ENCODE measurements at places on chromosomes 1 and 21. TPM values are rescaled to one million over a fixed set of nuclear protein-coding genes. Genes with fewer than 3 reads are reported as not detected.
A peak's percentile ranks its signal among the peaks of the same experiment; 100 is the strongest.

The HES5 gene
- 0.23 TPM for polyA plus RNA-seq

The FCRL2 gene
- polyA plus RNA-seq, result 254 TPM

The NPHP4 gene
- 8.1 TPM for polyA plus RNA-seq

The KIRREL1 gene
- polyA plus RNA-seq, result not detected

The PIK3R3 gene
- 0.06 TPM for polyA plus RNA-seq

The COQ8A gene
- polyA plus RNA-seq, result 44.3 TPM

The CYP4X1 gene
- polyA plus RNA-seq, result not detected

The SLAMF9 gene
- not detected for polyA plus RNA-seq

The SPRR2G gene
- polyA plus RNA-seq, result not detected

The OR10Z1 gene
- not detected for polyA plus RNA-seq

The GPR157 gene
- 1.3 TPM for polyA plus RNA-seq

The TNNI3K gene
- polyA plus RNA-seq, result 3.1 TPM

The SNRPE gene
- 76.9 TPM for polyA plus RNA-seq

The TACSTD2 gene
- polyA plus RNA-seq, result 0.06 TPM

The PITHD1 gene
- 32.4 TPM for polyA plus RNA-seq

The OR2AK2 gene
- 0.27 TPM for polyA plus RNA-seq

The TMEM200B gene
- polyA plus RNA-seq, result not detected

DNA sequence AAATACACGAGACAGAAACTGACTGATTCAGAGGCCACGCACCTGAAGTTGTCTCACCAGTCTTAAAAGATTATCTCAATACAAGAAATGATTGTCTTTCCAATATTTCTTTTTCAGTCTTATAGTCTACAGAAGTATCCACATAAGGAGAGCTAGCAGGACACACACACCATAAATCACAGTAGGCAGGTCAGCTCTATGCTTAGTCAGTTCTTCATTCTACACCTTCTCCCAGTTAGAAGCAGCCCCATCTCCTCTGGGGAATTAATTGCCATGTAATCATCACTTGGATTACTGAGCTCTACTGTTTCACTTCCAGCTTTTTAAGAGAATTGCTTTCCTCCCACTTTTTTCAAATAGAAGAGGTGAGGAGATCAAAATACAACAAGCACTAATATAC, 59.6 kb downstream of the SMYD3 start:
- no peaks in the 10 kb centered on the region for H3K27me3 ChIP-seq
- no peak overlapping the region for H3K4me3 ChIP-seq
- DNase-seq, result no peak
- H3K4me1 ChIP-seq, result no peaks in the 10 kb centered on the region
- no peak overlapping the region for H3K27ac ChIP-seq
- H3K36me3 ChIP-seq, result no peaks in the 10 kb centered on the region

DNA sequence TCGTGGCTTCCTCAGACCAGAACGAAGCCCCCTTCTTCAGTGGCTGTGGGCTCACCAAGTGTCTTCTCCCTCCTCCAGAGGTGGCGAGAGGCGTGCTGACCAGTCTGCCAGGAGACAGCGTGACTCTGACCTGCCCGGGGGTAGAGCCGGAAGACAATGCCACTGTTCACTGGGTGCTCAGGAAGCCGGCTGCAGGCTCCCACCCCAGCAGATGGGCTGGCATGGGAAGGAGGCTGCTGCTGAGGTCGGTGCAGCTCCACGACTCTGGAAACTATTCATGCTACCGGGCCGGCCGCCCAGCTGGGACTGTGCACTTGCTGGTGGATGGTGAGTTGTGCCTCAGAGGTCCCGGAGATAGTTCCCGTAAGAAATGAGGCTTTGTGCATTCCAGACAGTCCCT, 24.0 kb downstream of the IL6R start:
- H3K36me3 ChIP-seq, result no peaks in the 10 kb centered on the region
- H3K27ac ChIP-seq, result no peak overlapping the region
- no peaks in the 10 kb centered on the region for H3K4me1 ChIP-seq
- DNase-seq, result no peak

DNA sequence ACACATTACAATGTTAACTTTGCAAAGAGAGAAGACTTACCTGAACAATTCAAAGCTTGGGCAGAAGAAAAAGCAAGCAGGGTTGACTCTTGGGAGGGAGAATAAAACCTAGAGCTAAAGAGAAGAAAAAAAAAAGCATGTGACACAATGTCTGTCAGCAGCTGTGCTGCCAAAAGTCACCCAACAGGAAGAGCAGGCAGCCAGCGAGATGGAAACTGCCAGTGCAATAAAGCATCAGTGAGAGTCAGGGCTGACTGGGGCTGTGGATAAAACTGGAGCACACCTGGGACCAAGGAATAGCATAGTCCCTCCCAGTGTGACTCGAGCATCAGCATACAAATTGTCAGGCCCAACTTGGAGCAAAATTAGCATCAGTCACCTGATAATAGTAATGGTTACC, 65.0 kb upstream of the SLC22A15 start:
- H3K4me3 ChIP-seq, result no peak overlapping the region
- H3K4me1 ChIP-seq, result no peaks in the 10 kb centered on the region
- no peaks in the 10 kb centered on the region for H3K36me3 ChIP-seq

- H3K4me3 ChIP-seq, result no peak overlapping the region
- H3K27ac ChIP-seq, result no peak overlapping the region
- no peak for DNase-seq
- no peaks in the 10 kb centered on the region for H3K36me3 ChIP-seq
- H3K27me3 ChIP-seq, result peaks cover 4% of the 10 kb centered on the region
Observed at GRCh38 chr1:94614996-94615395, 73.4 kb upstream of the F3 start.

GRCh38 chr1:160576884-160577283, 2.4 kb downstream of the CD84 start:
- H3K36me3 ChIP-seq, result peaks cover 2% of the 10 kb centered on the region
- H3K27me3 ChIP-seq, result no peaks in the 10 kb centered on the region
- H3K4me3 ChIP-seq, result no peak overlapping the region

DNA sequence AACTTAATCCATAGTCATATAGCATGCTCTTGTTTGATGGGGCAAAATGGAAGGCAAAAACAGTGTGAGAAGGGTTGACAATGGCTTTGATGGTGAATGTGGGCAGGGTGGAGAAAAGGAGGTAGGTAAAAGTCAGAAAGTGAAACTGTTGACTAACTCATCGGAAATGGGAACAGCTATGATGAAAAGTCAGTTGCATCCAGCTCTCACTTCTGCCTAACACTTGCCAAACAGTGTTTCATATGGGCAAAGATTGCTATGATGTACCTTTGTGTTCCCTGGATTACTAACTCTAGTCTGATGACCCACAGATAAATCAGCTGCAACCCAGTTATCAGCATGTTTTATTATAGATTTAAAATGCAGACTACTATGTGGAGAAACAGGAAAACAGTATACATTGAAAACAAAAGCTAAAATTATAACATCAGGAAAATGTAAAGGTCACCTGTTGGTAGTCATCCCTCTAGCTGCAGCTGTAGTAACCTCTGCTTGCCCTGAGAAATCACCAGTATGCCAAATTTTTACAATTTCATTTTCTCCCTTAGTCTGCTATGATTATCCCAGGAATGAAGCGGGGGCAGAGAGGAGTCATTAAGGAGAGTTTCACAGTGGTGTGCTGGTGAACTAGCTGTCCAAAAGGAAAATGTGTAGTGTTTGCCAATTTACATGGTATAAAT, 11.7 kb downstream of the TNFSF18 start:
- H3K27ac ChIP-seq, result no peak overlapping the region
- no peak overlapping the region for H3K4me3 ChIP-seq
- no peaks in the 10 kb centered on the region for H3K4me1 ChIP-seq
- no peak for DNase-seq
- no peaks in the 10 kb centered on the region for H3K36me3 ChIP-seq
- no peaks in the 10 kb centered on the region for H3K27me3 ChIP-seq

- no peak overlapping the region for H3K4me3 ChIP-seq
- H3K27ac ChIP-seq, result peak overlapping the region; percentile 67
- no peaks in the 10 kb centered on the region for H3K36me3 ChIP-seq
- DNase-seq, result peak; percentile 69
- no peaks in the 10 kb centered on the region for H3K27me3 ChIP-seq
- peaks cover 29% of the 10 kb centered on the region for H3K4me1 ChIP-seq
Observed at GRCh38 chr1:87449348-87449963, 120.8 kb downstream of the LMO4 start.

DNA sequence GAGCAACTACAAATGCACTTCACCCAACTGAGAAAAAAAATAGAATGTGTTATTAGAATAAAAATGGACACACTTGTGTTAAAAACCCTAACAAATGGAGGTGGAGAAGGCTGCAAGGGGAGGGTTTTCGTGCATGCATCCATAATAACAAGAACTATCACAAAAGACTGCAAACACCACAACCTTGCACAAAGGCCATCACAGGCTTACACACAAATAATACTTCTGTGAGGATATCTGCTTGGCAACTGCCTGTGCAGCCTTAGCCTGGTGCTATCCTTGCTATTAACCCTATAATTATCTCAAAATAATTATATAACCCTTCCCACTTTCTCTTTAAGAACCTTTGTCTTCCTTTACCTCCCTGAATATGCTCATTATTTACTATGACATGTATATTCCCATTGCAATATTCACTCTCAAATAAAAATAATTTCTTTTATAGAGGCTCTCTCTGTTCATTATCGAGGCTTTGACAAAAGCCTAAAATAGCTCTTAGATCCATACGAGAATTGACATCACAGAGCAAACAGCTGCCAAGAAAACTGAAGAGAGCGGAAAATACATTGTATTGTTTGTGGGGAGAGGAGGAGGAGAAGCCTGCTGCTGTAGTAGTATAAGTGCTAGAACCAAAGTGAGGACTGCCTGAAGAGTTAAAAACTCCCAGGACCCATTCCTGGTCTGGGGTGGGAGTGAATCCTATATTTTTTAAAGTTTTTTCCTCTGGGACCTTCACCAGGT, 1768.7 kb downstream of the BRINP3 start:
- no peaks in the 10 kb centered on the region for H3K36me3 ChIP-seq
- H3K27me3 ChIP-seq, result no peaks in the 10 kb centered on the region
- no peak overlapping the region for H3K27ac ChIP-seq
- H3K4me1 ChIP-seq, result no peaks in the 10 kb centered on the region
- H3K4me3 ChIP-seq, result no peak overlapping the region

DNA sequence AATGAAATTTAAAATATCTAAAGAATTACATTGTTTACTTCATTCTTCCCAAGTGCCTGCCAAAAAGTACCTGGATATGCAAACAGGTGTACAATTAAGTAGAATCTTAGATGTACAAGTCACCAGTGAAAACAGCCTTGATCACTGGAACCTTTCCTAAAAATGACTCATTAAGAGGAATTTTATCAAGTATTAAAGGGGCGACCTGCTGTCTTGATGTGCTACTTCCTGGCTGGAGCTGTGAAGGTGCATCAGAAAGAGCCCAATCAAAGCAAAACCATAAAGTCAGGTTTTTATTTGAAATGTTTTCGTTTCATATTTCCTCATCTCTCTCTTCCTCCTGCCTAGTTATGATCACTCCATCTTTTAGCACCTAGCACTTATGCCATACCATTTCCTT, 33.4 kb downstream of the IFI44 start:
- DNase-seq, result no peak
- H3K27ac ChIP-seq, result no peak overlapping the region
- no peaks in the 10 kb centered on the region for H3K4me1 ChIP-seq
- no peaks in the 10 kb centered on the region for H3K36me3 ChIP-seq
- H3K4me3 ChIP-seq, result no peak overlapping the region

GRCh38 chr1:228022571-228023293, 15.9 kb downstream of the WNT3A start:
- H3K4me3 ChIP-seq, result no peak overlapping the region
- peaks cover 2% of the 10 kb centered on the region for H3K27me3 ChIP-seq
- no peaks in the 10 kb centered on the region for H3K4me1 ChIP-seq
- DNase-seq, result no peak

GRCh38 chr1:211951856-211952255, 83.5 kb downstream of the INTS7 start:
- H3K4me1 ChIP-seq, result peaks cover 4% of the 10 kb centered on the region
- H3K27me3 ChIP-seq, result no peaks in the 10 kb centered on the region
- H3K4me3 ChIP-seq, result no peak overlapping the region
- H3K36me3 ChIP-seq, result peaks cover 1% of the 10 kb centered on the region
- no peak for DNase-seq
- H3K27ac ChIP-seq, result no peak overlapping the region

- no peaks in the 10 kb centered on the region for H3K36me3 ChIP-seq
- no peaks in the 10 kb centered on the region for H3K27me3 ChIP-seq
- no peak overlapping the region for H3K27ac ChIP-seq
- no peak for DNase-seq
Observed at GRCh38 chr1:15137809-15138208, 15.7 kb upstream of the TMEM51 start.

DNA sequence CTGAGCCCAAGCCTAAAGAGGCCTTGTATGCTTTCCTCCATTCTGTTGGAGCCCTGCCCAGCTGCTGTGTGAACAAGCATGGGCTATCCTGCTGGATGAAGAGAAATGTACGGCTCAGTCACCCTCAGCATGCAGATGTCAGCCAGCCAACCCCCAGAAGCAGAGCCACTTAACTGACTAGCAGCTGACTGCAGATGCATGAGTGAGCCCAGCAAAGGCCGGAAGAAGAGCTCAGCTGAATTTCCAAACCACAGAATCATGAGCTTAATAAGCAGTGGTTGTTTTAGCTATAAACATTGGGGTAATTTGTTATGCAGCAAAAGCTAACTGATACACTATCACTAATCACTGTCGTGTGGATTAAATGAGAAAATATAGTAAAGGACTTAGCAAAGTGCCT, 39.0 kb downstream of the FOXO6 start:
- DNase-seq, result no peak
- H3K27ac ChIP-seq, result no peak overlapping the region
- peaks cover 5% of the 10 kb centered on the region for H3K27me3 ChIP-seq
- H3K4me1 ChIP-seq, result no peaks in the 10 kb centered on the region

GRCh38 chr1:211885747-211886522, 55.4 kb upstream of the LPGAT1 start:
- no peaks in the 10 kb centered on the region for H3K36me3 ChIP-seq
- no peak for DNase-seq
- no peaks in the 10 kb centered on the region for H3K4me1 ChIP-seq
- no peak overlapping the region for H3K4me3 ChIP-seq

DNA sequence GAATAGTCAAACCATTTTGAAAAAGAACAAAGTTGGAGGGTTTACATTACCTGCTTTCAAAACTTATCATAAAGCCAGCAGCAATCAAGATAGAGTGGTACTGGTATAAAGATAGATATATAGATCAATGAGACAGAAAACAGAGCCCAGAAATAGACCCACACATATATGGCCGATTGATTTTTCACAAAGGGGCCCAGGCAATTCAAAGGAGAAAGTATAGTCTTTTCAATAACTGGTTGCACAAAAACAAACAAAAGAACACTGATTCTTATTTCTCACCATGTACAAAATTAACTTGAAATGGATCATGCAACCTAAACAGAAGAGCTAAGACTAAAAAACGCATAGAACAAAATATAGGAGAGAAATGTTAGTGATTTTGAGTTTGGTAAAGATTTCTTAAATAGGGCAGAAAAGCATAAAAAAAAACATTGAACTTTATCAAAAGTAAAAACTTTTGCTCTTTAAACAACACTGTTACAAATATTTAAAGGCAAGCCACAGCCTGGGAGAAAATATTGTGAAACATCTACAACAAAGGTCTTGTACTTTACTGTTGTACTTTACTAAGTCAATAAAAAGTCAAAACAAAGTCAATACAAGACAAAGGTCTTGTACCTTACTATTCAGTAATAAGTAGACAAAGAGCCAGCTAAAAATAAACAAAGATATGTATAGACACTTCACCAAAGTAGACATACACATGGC, 50.2 kb downstream of the ST3GAL3 start:
- no peak for DNase-seq
- no peaks in the 10 kb centered on the region for H3K36me3 ChIP-seq
- no peak overlapping the region for H3K27ac ChIP-seq
- H3K4me1 ChIP-seq, result no peaks in the 10 kb centered on the region
- no peaks in the 10 kb centered on the region for H3K27me3 ChIP-seq

GRCh38 chr1:174174461-174175329, 15.4 kb downstream of the RABGAP1L start:
- no peak overlapping the region for H3K27ac ChIP-seq
- peak; percentile 27 for DNase-seq
- no peaks in the 10 kb centered on the region for H3K27me3 ChIP-seq

GRCh38 chr21:41823166-41823565, 56.0 kb downstream of the PRDM15 start:
- DNase-seq, result no peak
- no peak overlapping the region for H3K4me3 ChIP-seq
- no peaks in the 10 kb centered on the region for H3K4me1 ChIP-seq
- H3K27me3 ChIP-seq, result no peaks in the 10 kb centered on the region
